Natural killer cell (primary cell): ENCODE measurements at places on chromosomes 11 and 22. TPM values are rescaled to one million over a fixed set of nuclear protein-coding genes. Genes with fewer than 3 reads are reported as not detected.

DNA sequence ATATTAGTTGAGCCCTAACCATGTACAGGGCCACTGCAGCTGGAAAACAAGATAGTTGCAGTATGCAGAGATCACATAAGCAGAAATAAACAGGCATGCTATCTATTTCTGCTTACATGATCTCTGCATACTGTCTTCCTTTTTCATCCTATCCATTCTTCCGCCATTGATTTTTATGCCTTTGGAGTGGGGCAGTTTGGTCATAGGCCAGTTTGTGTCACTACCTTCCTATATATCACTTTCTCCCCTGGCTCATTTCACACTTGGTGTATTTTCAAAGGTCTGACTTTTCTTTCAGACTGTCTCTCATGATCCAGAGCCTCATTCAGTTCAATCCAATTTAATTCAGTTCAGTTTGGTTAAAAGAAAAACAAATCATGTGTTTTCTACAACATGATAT is 829.6 kb downstream of the KCNA4 start:
- DNase-seq = no peak

- DNase-seq = no peak
Observed at GRCh38 chr11:77159937-77160495, 32.0 kb downstream of the MYO7A start.

DNA sequence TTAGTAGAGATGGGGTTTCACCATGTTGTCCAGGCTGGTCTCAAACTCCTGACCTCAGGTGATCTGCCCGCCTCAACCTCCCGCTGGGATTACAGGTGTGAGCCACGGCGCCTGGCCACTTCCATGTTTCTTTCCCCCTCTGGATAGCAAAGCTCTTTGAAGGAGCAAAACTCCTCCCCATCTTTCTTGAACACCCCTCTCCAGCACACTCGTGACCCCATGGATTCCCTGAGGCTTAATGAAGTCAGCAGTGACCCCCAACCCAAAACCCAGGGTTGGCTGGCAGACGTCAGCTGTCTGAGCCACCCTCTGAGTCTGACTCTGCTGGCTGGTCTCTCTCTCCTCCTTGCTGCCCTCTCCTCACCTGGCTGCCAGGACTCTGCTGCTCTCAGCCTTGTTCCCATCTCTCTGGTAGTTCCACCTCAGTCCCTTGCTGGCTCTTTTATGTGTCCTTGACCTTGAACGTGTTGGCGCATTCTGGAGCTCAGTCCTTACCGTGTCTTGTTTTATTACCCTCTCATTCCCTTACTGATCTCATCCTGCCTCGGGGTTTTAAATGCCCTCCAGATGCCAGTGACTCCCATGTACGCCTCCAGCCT is 44.5 kb downstream of the PARVG start:
- DNase-seq = no peak

DNA sequence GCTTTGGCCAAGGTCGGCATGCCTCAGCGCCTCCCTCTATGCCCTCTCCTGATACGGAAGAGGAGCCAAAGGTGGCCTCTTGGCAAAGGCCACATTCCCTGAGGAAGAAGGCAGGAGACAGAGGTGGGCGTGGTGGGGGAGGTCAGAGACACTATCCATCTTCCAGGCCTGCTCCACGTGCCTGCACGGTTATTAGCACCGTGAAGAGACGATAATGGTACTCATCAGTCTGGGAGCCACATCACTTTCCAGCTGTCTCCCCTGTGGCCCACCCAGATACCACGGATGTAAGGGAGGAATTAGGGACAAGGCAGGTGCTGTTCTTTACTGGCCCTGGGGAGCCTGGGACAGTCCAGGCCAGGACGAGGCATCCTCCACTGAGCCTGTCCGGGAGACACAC is 354.3 kb downstream of the MN1 start:
- no peak for DNase-seq

- no peak for DNase-seq
Observed at GRCh38 chr11:131893988-131894387, 523.6 kb downstream of the NTM start.

- no peak for DNase-seq
Observed at GRCh38 chr11:64696045-64696444, 27.0 kb downstream of the NRXN2 start.

GRCh38 chr11:8094656-8095055 is 13.6 kb downstream of the TUB start:
- DNase-seq = no peak

DNA sequence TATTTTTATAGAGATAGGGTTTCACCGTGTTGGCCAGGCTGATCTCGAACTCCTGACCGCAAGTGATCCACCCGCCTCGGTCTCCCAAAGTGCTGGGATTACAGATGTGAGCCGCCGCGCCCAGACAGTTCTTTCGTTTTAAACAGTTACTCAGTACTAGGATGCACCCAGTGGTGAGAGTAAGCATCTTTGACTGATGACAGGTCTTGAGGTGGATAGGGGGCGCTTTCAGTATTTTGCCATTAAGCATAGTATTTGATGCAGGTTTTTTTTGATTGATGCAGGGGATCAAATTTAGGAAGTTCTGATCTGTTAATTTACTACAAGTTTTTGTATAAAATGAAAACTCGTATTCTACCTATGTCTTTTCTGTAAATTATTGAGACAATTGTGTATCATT is 13.2 kb upstream of the TRIM34 start:
- DNase-seq = no peak

- DNase-seq = no peak
Observed at GRCh38 chr22:44916281-44917231, 93.2 kb downstream of the PHF21B start.

- DNase-seq = no peak
Observed at GRCh38 chr22:46050916-46051614, 74.1 kb upstream of the WNT7B start.

DNA sequence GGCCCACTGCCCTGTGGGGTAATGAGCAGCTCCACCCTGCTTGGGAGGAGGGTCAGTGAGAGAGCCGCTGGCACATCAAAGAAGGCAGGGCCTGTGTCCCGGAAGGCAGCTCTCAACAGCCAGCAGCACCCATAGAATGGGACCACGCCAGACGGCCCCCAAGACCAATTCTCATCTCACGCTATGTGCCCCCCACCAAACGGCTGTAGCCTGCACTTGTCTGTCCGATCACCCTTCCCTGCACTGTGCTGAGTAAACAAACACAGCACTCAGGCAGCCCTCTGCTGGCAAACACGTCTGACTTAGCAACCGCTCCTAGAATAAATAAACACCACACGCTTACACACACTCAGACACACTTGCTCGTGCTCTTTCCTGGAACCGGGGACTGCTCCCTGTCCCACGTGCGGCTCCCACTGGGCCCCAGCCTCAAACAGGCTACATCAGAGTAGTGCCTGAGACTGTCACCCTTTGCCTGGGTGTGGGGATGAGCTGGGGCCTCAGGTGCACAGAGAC is 53.2 kb upstream of the CDON start:
- no peak for DNase-seq

GRCh38 chr11:73752903-73753302 is 8.0 kb downstream of the RAB6A start:
- DNase-seq = no peak

- no peak for DNase-seq
Observed at GRCh38 chr22:32044477-32044876, 1.4 kb downstream of the SLC5A1 start.

- no peak for DNase-seq
Observed at GRCh38 chr11:31922450-31922849, 111.3 kb upstream of the PAX6 start.

GRCh38 chr22:43750751-43751150 is 61.4 kb downstream of the EFCAB6 start:
- no peak for DNase-seq

GRCh38 chr11:62909107-62909894 is 11.9 kb downstream of the CHRM1 start:
- DNase-seq = no peak

GRCh38 chr11:36392196-36392595 is 96.1 kb downstream of the PRR5L start:
- no peak for DNase-seq

- DNase-seq = no peak
Observed at GRCh38 chr11:104678408-104678807, 219.9 kb downstream of the CASP12 start.

- DNase-seq = no peak
Observed at GRCh38 chr11:67456068-67456705, 1.0 kb downstream of the CABP4 start.

- no peak for DNase-seq
Observed at GRCh38 chr11:70244698-70245097, 25.8 kb upstream of the PPFIA1 start.

GRCh38 chr11:113615773-113616172 is 90.3 kb downstream of the TMPRSS5 start:
- DNase-seq = no peak

DNA sequence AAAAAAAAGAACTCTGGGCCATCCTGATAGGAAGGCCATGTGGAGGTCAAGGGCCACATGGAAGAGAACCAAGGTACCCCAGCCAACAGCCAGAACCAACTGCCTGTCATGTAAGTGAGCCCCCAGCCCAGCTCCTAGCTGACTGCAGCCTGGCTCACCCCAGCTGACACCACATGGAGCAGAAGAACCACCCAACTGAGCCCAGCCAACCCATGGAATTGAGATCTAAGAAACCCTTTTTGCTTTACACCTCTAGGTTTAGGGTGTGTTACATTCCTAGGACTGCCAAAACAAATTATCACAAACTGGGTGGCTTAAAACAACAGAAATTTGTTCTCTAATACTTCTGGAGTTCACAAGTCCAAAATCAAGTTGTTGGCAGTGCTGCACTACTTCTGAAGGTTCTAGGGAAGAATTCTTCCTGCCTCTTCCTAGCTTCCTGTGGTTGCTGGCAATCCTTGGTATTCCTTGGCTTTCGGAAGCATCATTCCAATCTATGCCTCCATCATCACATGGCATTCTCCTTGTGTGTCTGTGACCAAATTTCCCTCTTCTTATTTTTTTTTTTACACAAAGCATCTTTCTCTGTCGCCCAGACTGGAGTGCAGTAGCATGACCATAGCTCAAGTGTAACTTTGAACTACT is 4.4 kb downstream of the C11orf86 start:
- DNase-seq = no peak

DNA sequence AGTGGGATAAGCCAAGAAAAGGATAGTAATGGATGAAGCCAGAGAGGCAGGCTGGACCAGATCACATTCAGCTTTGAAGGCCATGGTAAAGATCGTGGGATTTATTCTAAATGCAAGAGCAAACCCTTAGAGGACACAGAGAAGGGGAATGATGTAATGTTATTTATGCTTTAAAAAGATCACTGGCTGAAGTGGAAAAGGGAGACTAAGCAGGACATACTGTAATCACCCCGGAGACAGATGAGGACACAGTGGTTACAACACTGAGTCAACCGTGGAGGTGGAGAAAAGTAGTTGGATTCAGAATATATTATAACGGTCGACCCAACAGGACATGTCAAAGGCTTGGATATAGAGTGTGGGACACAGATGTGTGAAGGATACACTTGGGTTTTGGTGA is 38.5 kb downstream of the CDON start:
- DNase-seq = no peak

- no peak for DNase-seq
Observed at GRCh38 chr22:44848791-44849420, 96.5 kb downstream of the ARHGAP8 start.

- DNase-seq = no peak
Observed at GRCh38 chr11:79026803-79027445, 413.9 kb downstream of the TENM4 start.

DNA sequence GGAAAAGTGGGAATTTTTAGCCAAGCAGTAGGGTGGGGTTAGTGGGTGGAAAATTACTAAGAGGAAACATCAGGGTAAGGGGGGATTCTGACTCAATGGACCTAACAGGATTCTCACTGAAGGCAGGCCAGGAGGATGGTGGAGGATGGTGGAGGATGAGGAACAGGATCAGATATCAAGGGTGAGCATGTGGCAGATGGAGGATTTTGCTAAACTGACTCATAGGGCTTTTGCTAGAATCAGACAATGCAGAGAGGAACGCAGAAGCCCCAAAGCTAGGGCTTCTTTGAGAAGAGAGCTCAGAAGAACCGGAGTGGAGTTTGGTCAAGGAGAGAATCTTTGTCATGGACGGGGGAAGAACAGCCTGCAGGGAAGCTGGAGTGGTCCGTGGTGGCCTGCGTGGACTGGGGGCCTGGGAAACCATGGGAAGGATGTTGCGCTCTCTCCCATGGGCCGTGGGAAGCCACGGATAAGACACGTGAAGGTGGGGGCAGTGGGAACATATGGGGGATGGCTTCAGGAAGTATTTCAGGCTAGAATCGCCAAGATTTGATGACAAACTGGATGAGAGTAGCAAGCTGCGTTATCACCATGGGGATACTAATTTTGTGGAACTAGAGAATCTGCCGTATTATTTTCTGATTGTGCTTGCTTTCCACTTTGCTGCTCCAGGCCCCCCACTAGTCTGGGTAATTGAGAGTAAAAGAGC is 165.2 kb downstream of the LDLRAD3 start:
- no peak for DNase-seq

- DNase-seq = no peak
Observed at GRCh38 chr11:9527481-9528135, 45.9 kb upstream of the WEE1 start.

DNA sequence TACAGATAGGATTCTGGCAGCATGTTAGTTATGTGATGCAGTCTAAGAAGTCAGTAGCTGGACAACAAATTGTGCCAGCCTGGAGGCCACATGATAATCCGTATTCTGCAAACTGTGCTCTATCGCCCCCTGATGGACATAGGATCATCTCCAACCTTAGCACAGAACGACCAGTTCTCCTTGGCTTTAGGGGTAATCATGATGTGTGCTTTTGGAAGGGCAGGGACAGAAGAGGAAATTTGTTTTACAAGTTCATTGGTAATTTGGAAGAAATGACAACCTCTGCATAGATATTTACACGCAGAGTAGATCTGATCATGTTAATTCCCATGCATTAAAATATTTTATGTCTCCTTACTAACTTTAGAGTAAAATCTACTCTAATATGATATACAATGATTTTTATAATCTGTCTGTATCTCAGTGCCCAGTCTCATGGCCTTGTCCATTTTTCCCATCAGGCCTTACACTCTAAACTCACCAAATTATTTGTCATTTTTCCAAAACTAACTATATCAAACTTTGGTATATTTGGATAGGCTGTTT is 12.1 kb downstream of the OR10D3 start:
- peak; percentile 65 for DNase-seq

The MS4A14 gene
- 0.34 TPM for total RNA-seq

The SREBF2 gene
- total RNA-seq = 106 TPM

The INTS4 gene
- total RNA-seq = 97.8 TPM

The RTCB gene
- 46.6 TPM for total RNA-seq

The IFITM1 gene
- total RNA-seq = 809 TPM

The MAP6 gene
- not detected for total RNA-seq

The DGCR6L gene
- 33.0 TPM for total RNA-seq
